ENCODE measurements at places on chromosomes 3 and 15. TPM values are rescaled to one million over a fixed set of nuclear protein-coding genes. Genes with fewer than 3 reads are reported as not detected.
A peak's percentile ranks its signal among the peaks of the same experiment; 100 is the strongest.

Gene HCLS1
- total RNA-seq, result 316 TPM

Gene FOXB1
- 0.78 TPM for total RNA-seq

Gene RCN2
- total RNA-seq, result 29.6 TPM

GRCh38 chr15:75718328-75718727, 5.7 kb upstream of the CSPG4 start:
- H3K27me3 ChIP-seq, result peaks cover 23% of the 10 kb centered on the region
- no peak overlapping the region for H3K27ac ChIP-seq
- H3K36me3 ChIP-seq, result no peaks in the 10 kb centered on the region
- H3K4me1 ChIP-seq, result peaks cover 6% of the 10 kb centered on the region
- DNase-seq, result no peak

Gene MED12L
- total RNA-seq, result 0.36 TPM

Gene AQR
- 36.2 TPM for total RNA-seq

Gene C3orf22
- not detected for total RNA-seq

DNA sequence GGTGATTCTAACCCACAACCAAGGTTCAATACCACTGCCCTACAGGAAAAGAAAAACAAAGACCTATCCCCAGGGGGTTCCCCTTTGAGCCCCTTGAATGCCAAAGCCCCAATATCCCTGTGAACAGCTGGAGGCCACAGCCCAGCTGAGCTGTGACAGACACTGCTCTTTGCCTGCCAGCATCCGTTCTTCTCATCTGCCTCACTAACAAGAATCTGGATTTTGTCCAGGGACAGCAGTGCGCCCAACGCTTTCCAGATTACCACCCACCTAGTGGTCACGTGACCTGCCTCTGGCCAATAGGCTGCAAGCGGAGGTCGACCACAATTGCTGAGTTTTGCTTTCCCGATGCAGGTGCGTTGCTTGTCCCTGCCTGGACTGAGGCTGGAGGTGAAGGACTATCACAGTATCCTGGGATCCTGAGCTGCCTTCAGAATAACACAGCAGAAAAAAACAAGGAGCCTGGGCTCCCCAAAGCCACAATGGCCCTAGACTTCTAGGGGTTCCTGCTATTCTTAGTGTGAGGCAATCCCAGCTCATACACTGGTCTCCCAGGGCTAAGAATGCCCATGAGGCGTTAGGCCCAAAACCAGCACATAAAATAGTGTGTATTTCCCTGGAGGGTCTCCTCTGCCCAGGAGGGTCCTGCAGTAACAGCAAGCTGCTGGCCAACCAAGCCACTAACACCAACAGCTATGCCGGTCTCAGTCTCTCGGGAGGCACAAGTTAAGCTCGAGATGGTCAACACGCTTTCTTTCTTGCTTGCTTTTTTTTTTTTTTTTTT, 13.8 kb downstream of the BDH1 start:
- H3K4me1 ChIP-seq, result no peaks in the 10 kb centered on the region
- no peak for DNase-seq

GRCh38 chr15:79943820-79944219, 27.2 kb downstream of the BCL2A1 start:
- H3K27me3 ChIP-seq, result peaks cover 2% of the 10 kb centered on the region
- H3K4me3 ChIP-seq, result no peak overlapping the region
- H3K4me1 ChIP-seq, result peaks cover 6% of the 10 kb centered on the region
- H3K36me3 ChIP-seq, result peaks cover 1% of the 10 kb centered on the region
- no peak overlapping the region for H3K27ac ChIP-seq

- H3K4me1 ChIP-seq, result peaks cover 15% of the 10 kb centered on the region
- peak overlapping the region; percentile 27 for H3K27ac ChIP-seq
- H3K27me3 ChIP-seq, result peaks cover 5% of the 10 kb centered on the region
These were observed 48.6 kb upstream of the C15orf39 start for GRCh38 chr15:75153087-75153486.

DNA sequence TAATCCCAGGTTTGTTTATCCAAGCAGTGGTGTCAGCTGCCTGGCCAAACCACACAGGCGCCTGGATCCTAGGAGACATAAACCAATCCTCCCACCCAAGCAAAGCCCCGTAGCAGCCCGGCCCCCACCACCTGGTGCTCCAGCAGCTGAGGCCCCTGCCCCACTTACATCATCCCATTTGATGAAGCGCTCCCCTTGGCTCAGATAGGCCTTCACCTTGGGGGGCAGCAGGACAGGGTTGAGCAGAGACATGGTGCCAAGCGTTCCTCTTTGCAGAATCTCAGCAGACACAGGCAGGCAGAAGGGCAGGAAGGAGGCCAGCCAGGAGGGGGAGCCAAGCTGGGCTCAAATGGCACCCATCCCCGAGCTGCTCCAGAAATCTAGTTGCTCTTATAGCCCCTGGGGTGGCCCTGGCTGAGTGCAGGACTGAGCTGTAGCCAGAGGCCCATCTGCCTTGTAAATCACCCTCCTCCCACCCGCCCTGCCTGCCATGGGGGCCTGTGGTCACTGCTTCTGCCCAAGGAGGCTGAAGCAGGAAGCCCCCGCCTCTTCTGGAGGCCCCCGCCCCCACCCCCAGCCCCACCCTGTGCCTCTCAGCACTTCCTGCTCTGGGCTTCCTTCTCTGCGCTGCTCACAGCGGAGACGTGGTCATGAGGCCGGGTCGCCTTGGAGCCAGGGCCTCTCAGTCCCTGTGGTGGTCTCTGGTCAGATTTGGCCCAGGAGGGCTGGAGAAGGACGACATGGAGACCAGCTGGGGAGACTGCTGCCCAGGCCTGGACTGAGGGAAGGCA, at the start of gene PLCB2:
PLCB2 (minus strand) TSS at position 515 of the 791 bp plus-strand sequence; CDS start at position 252, 263 bp downstream.
- peaks cover 16% of the 10 kb centered on the region for H3K36me3 ChIP-seq
- H3K4me1 ChIP-seq, result peaks cover 24% of the 10 kb centered on the region
- H3K4me3 ChIP-seq, result peak within 1 kb of the TSS; percentile 98
- DNase-seq, result peak; percentile 79
- peaks cover 11% of the 10 kb centered on the region for H3K27me3 ChIP-seq

DNA sequence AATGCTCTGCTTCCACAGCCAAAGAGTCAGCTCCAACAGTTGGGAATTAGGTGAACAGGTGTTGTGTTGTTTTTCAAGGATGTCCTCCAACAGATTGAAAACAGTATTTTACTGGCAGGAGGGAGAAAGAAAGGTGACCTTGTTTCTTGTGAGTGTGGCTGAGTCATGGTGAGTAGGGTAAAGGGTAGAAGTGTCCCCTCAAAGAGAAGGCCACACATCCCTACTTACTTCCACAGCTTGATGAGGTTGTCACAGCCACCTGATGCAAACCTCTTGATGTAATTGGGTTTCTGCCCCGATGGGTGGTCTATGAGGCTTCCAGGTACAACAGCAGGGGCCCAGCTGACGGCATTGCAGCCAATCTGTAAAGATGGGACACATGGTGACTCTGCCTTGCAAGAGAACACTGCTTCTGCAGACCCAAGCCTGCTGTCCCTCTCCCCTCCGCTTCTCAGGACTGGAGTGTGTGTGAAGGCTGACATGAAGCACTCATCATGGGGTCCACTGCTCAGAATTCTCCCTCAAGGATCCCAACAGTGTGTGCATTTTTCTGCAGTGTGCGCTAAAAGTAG, 12.7 kb upstream of the GHRL start:
- no peaks in the 10 kb centered on the region for H3K4me1 ChIP-seq
- H3K4me3 ChIP-seq, result no peak overlapping the region
- no peak overlapping the region for H3K27ac ChIP-seq
- H3K36me3 ChIP-seq, result peaks cover 18% of the 10 kb centered on the region
- no peaks in the 10 kb centered on the region for H3K27me3 ChIP-seq

Gene GOLGA6L7
- total RNA-seq, result not detected

Gene CCR3
- total RNA-seq, result 1.9 TPM
